RWPE1 (cell line): ENCODE measurements at places on chromosomes 7 and 10.

DNA sequence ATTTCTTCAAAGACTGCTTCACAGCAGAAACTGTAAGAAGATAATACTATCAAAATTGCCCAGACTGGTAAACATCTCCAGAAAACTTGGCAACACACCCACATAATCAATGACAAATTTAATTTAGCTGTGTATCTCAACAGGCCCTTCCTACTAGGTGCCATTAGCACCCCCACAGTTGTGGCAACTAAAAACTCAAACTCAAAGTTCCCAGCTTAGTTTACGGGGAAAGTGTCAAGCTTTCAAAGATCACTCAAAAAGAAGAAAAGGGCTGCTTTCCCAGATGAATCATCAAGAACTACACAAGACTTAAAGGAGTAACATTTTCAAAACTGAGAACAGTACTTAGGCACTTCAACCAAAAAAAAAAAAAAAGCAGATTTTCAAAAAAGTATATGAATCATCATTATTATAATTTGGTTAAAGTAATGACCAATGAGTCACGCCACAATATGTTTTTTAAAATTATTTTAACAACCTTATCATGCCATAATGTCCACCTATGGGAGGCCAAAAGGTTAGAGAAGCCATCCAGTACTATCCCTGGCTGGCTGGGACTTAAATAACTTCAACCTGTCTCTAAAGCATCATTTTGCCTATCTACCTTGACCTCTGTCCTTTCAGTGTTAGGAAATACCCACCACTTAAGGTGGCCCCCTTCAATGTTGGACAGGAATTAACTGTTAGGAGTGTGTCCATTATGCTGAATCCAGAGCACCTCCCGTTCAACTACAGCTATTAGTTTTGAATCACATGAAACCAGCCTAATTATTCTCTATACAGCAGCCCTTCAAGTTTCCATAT, 90.8 kb downstream of the ZFAND4 start:
- no peak for DNase-seq

DNA sequence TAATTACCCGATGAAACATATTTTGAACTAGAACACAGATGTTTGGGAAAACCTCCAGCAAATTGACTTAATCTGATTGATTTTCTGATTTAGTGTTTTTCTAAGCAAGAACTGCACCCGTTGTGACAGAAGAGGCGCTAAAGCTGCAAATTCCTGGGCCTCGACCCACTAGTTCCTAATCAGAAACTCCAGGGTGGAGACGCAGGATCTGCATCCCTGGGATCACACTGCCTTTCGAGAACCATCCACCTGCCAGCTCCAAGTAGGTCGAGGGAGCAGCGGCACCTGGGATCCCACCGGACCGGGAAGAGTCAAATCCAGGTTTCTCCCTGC, 136.8 kb upstream of the CDCA7L start:
- no peak for DNase-seq

- no peak for DNase-seq
These were observed 110.6 kb downstream of the RAB11FIP2 start for GRCh38 chr10:117936141-117936540.

GRCh38 chr7:92762851-92763250, 73.5 kb downstream of the CDK6 start:
- DNase-seq, result no peak

DNA sequence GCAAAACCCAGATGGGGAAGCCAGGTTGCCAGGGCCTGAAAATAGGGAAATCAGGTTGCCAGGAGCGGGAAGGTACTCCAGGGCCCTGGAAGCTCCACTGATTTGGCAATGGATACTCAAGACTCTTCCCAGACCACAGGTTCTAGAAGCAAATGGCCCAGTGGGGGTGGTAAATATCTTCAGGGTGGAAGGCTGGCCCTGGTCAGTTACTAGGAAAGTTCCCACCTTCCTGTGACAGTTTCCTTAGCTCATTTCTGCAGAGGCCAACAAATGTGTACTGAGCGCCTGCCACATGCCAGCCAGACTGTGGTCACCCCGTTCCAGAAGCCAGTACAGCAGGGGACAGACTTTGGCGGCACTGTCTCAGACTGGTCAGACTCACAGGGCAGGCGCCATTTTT, 113.6 kb downstream of the FAM53B start:
- DNase-seq, result no peak

- no peak for DNase-seq
These were observed 40.7 kb upstream of the TNS3 start for GRCh38 chr7:47622586-47622945.

- DNase-seq, result no peak
These were observed 11.5 kb downstream of the EBF3 start for GRCh38 chr10:129952378-129953118.

DNA sequence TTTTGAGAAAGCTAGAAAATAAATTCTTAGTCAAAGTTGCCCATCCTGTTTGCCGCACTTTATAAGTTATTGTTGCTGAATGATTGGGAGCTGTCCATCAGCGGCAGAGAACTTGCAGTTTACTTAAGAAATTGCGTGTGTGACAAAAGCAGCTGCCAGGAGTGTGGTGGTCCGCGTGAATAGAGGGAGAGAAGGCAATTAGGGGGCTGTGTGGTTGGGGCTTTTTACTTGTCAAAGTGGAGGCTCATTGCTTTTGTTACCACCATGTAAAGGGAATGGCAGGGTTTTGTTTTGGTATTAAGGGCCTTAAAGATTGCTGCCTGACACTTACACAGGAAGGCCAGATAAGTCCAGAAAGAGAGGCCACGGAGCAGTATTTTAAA, 177.8 kb downstream of the TCF7L2 start:
- no peak for DNase-seq

- DNase-seq, result no peak
These were observed 5.0 kb downstream of the LRRC27 start for GRCh38 chr10:132336919-132337407.

DNA sequence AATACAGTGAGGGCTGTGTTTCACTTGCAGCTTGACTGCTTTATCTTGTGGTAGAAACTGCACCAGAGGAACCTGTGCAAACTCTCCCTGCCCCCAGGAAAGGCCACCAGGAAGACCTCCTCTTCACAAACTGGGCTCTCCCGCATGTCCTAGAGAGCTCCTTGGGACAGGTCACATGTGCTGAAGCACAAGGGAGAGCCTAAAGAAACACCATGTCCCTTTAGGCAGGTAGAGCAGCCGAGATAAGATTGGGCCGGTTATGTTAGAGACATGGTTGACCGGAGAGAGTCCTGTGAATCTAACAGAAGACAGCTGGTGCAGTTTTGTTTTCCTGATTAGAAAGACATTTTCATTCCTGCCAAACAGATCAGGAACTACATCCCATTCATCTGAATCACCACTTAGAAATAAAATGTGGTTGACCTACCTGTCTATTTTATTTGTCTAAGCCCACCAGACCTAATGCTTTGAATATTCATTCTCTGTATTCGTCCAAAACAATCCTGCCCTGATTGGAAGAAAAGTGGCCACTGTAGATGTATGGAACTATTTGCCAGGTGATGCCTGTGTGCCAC, 224.1 kb downstream of the GLI3 start:
- DNase-seq, result no peak

DNA sequence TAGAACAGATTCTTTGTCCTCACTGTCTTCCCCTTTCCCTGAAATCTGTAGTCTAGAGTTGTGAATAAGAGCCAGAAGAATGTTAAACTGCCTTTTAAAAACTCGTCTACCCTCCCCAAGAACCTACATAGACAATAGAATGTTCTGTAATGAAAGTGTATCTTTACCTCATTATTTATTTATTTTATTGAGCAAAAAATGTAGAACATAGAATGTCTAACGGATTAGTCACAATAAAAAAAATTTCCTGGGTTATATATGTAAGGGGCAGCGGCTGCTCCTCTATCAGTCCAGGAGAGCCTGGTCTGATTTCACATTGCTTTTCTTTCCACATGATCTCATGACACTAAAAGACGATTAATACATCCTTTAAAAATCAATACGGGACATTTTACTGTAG, 135.7 kb downstream of the SDK1 start:
- peak; percentile 74 for DNase-seq

- DNase-seq, result no peak
These were observed 25.2 kb downstream of the FOXK1 start for GRCh38 chr7:4707217-4707741.

- no peak for DNase-seq
These were observed 54.8 kb upstream of the CALCR start for GRCh38 chr7:93629291-93629801.

DNA sequence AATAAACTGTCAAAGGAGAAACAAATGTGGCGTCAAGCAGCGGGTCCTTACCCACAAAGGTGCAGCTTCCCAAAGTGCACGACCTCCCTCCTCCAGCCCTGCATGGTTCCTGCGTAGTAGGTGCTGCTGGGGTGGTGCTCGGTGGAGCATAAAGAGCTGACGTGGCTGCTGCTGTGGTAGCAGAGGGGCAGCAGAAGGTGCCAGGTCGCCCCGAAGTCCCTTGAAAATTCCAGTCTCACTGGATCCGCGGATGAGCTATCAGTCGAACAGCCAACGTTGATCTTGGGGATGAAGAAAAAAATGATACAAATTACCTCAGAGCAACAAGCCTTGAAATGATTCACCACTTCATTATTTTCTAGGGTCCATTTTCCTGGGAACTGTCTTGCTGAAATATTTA, 105.0 kb upstream of the SLC26A5 start:
- no peak for DNase-seq

DNA sequence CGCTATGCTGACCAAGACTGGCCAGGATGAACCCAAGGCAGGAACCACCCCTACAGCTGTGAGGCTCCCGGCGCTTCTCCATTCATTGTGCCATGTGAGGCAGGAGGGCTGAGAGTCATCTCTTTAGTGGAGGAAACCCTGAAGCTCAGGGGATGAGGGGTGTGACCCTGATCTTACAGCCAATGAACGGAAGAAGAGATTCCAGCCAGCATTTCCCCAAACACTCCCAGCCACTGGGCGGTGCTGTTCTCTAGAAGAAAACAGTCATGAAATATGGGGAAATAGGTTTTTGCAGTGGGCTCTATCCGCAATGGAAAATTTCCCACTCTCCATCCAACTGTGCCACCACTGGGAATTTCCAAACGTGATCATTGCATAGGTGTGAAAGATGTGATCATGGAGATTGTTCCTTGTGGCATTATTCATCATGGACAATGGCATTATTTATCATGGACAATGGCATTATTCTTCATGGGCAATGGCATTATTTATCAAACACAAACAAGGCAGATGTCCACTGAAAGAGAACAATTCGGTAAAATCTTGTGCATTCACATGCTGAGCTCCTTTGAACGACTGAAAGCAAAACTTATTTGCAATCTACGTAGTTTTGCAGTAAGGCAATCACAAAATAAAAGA, 14.0 kb upstream of the SLC18A2 start:
- peak; percentile 49 for DNase-seq

GRCh38 chr10:36224431-36224985, 582.4 kb upstream of the FZD8 start:
- no peak for DNase-seq

- DNase-seq, result peak; percentile 13
These were observed 93.2 kb downstream of the SKIDA1 start for GRCh38 chr10:21432266-21432665.

DNA sequence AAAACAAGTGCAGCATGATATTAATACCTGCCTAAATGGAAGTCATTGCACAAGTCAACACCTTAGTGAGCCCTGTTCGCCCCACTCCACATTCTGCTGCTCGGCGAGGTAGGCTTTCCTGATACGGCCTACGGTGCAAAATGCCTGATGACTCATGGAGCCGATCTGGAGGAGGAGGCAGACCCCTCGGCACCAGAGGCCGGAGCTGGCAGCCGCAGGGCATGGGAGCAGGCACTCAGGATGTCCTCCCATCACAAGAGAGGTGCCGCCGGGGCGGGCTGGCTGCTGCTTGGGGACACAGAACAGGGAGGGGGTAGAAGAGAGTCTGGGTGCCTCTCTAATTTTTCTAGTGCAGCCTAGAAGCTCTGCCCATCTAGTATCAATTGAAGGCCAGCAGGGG, 418.5 kb upstream of the MGMT start:
- DNase-seq, result no peak

DNA sequence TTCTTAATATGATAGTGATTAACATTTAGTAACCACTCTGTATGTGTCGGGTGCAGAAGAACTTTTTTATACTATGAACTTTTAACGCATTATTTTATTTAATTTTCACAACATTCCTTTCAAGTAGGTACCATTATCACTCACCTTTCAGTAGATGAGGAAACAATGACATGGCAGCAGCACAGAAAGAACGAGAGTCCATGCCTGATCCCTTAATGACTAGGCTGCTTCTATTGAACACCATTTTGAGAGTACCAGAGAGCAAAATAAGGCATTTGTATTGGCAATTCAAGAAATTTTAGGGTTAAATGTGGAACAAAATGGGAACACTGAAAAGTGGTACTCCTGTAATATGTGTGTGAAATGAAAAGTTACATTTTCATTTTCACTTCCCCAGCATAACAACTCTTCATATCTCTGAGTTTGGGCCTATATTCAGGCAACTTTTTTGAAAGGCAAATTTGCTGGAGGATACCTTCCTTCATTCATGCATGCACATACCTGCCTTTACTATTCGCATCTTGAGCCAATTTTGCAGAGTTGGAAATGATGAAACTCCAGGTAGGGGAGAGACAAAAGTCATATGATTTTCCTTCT, 12.8 kb downstream of the LRRN3 start:
- no peak for DNase-seq

GRCh38 chr10:44017483-44018145, 367.3 kb downstream of the CXCL12 start:
- no peak for DNase-seq

DNA sequence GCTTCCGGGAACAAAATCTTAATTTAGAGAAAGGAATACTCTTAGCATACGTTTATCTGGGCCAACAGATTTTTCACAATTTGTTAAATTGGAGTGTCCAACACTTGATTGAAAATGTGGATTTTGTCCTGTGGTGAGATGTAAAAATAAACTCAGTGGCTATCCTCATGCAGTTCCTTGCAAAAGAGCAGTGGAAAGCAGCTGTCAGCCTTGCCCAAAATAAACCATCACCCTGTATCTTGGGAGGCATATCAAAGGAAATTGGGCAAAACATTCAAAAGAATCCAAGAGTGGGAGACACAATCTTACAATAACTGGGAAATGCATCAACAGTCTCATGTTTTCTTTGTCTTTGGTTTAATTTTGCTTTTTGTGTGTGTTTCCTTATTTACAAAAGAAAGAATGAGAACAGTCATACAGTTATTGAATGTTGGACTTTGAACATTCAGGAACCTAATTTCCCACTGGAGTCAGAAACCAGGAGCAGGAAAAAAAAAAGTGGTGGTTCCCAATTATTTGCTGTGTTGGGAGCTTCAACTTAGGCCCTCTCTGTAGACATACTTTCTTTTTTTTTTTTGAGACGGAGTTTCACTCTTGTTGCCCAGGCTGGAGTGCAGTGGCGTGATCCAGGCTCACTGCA, 44.4 kb upstream of the DGKI start:
- no peak for DNase-seq
